ENCODE measurements at places on chromosomes 12 and 14.

DNA sequence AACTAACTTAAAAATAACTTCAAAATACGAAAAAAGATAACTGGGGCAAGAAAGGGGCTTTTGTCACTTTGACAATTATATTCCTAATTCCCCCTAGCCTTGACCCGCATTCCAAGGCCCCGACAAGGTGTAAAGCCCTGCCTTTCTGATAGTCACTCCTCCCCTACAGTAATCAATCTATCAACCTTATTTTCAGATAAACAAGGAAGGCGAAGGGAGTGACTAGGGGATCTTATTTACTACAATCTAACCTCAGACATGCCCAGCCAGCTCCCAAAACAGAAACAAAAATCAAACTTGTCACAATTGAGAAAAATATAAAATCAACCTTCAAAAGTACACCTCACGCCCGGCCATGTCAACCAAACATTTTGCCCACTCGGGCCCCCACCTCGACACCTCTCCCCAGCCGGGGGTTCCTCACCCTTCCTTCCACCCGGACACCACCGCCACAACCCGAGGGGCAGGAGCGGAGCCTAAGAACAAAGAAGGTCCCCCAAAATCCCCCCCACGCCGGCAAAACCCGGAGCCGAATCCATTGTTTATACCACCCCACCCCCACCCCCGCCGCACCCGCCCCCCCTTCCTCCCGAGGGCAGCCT, 562 bp downstream of the ZFYVE1 start:
- DNase-seq, result no peak

GRCh38 chr12:123727878-123728277, 15.7 kb downstream of the ATP6V0A2 start:
- DNase-seq, result no peak

DNA sequence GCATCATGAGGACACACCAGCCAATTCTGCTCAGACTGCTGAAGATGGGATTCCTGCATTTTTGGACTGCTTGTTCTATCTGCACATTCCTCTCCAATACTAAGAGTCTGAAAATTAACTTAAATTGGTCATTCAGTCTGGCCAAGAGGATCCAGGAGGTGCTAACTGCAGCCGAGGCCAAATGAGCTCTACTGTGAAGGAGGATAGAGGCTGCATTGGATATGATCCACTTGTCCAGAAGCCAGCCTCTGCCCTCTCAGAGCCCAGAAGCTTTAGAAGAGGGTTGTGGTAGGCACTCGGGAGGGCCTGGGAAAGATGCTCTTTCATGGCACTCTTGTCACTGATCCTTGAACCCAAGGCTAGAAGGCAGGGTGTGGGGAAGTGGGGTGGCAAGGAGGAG, 37.1 kb upstream of the PLEK2 start:
- no peak for DNase-seq

DNA sequence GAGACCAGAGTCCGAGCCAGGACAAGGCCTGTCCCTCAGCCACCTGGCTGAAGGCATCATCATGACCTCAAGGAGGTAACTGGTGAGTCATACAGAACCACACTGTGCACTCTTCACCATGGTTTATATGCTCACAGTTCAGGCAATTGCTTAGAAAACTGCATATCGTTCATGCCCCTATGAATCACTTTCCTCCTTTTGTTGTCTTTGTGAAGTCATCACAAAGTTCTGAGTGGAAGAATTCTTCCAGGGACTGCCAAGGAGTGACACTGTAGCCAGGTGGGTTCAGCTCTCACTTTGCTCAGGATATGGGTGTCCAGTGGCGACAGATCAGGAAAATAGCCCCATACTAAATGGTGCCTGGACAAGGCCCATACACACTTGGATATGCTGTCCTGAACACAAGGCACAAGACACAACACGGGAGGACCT, 92.5 kb downstream of the DPF3 start:
- no peak for DNase-seq

GRCh38 chr14:94173471-94173884, 644 bp upstream of the PPP4R4 start:
- DNase-seq, result peak; percentile 10

GRCh38 chr14:53948205-53948884, 8.3 kb downstream of the BMP4 start:
- DNase-seq, result no peak
